ENCODE measurements at places on chromosomes 11 and 22. TPM values are rescaled to one million over a fixed set of nuclear protein-coding genes. Genes with fewer than 3 reads are reported as not detected.

Gene GAL3ST3
- total RNA-seq, result not detected

Gene RAB38
- 24.1 TPM for total RNA-seq

Gene CDCA5
- 3.7 TPM for total RNA-seq

Gene HSPB2
- total RNA-seq, result not detected

Gene FOLR2
- 19.4 TPM for total RNA-seq

Gene DCDC1
- total RNA-seq, result not detected

Gene SMC1B
- not detected for total RNA-seq

Gene IZUMO1R
- not detected for total RNA-seq

Gene FGF4
- total RNA-seq, result not detected

- DNase-seq, result no peak
These were observed 10.7 kb downstream of the PPM1F start for GRCh38 chr22:21941921-21942320.

DNA sequence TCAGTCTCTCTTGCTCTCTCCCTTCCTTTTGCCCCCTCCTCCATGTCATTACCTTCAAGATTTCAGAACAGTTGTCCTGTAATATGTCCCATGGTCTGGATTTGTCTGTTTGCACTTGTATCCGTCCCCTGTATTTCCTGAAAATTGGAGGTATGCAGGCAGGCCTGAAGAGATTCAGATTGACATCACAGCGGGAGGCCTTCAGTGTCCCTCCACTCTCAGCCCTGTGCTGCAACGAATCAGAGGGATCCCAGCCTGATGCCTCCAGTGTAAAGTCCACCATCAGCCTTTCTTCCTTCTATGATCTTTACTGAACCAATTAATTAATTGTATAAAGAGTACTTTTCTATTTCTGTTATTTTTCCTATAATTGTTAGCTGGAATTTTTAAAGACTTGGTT lies 57.3 kb downstream of the ELMOD1 start:
- DNase-seq, result no peak

GRCh38 chr11:13210424-13210823 lies 67.2 kb upstream of the BMAL1 start:
- no peak for DNase-seq

- DNase-seq, result no peak
These were observed 104.7 kb downstream of the TBC1D22A start for GRCh38 chr22:46867106-46867505.

DNA sequence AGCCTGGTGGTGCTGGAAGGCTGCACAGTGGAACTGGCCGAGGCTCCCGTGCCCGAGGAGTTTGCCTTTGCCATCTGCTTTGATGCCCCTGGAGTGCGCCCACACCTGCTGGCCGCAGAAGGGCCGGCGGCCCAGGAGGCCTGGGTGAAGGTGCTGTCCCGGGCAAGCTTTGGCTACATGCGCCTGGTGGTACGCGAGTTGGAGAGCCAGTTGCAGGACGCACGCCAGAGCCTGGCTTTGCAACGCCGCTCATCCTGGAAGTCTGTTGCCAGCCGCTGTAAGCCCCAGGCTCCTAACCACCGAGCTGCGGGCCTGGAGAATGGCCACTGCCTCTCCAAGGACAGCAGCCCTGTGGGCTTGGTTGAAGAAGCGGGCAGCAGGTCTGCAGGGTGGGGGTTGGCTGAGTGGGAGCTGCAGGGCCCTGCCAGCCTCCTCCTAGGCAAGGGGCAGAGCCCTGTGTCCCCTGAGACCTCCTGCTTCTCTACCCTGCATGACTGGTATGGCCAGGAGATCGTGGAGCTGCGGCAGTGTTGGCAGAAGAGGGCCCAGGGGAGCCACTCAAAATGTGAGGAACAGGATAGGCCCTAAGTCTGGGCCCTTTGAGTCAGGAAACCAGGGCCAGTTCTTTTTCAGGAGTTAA lies 1.9 kb upstream of the SMDT1 start:
- no peak for DNase-seq

GRCh38 chr11:125498521-125498920 lies 2.5 kb upstream of the FEZ1 start:
- DNase-seq, result no peak

DNA sequence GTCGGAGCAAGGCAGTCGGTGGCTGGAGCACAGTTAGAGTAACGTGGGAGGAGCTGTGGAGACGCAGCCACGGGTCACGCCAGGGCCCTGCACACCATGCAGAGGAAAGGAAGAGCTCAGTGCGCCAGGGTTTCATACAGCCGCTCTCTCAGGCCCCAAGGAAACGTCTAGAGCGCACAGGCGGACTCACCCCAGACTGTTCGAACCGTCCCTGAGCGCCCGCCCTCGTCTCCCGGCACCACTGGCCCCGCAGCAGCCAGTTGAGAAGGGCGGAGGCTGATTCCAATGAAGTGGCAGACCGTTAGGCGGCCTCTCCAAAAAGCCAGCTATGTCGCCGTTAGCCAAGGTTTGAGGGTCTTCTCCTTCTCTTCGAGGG lies 483 bp upstream of the HYLS1 start:
- DNase-seq, result no peak

DNA sequence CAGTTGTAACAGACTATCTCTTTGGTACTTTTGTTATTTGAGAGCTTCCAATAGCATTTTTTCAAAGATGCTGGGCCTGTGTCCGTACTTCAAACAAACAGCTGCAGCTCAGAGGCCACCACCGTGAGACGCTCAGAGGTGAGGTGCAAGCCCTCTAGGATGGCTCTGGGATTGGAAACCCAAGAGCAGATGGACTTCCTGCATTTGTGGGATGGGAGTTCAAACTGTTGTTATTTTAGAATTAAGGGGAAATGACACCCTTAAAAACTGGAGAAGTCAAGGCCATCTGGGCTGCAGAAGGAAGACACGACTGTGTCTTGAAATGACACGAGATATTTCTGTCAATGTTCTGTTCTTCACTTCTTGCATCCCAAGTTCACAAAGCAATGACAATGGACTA lies 9.2 kb upstream of the IL10RA start:
- DNase-seq, result no peak

DNA sequence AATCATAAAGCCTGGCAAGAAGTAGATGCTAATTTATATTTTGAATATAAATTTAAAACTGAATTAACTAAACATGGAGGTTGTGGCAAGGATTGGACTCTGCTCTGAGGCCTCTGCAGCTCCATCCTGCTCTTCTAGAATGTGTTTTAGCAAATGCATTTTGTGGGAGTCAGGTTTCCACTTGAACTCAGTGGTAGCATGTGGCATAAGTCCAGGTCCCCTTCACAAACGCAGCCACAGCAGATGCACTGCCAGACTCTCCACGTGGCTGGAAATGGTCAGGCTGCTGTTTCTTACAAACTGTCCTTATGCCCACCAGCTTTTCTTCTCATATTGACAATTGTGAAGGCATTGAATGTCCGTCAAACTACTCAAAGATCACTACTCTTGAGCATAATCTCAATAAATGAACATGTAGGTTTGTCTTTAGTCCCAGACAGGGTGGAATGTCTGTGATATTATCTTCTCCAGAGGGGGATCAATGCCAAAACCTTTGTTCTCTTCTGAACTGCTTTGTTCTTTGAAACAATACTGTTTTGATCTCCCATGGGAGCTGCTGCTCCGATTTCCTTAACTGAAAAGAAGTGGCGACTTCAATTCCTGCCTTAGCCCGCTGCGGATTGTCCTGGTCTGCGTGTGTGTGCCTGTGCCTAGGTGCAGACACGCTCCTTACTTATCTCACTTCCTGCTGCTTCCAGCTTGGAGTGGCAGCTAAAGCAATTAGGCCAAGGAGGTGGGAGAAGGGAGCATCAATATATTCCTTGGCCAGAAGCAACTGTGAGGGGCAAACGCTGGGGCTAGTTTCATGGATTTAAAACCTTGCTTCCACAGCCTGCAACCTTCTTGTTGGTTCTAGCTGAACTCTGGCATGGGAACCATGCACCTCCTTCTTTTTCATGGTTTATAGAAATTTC lies 24.2 kb downstream of the EIF4G2 start:
- DNase-seq, result no peak

DNA sequence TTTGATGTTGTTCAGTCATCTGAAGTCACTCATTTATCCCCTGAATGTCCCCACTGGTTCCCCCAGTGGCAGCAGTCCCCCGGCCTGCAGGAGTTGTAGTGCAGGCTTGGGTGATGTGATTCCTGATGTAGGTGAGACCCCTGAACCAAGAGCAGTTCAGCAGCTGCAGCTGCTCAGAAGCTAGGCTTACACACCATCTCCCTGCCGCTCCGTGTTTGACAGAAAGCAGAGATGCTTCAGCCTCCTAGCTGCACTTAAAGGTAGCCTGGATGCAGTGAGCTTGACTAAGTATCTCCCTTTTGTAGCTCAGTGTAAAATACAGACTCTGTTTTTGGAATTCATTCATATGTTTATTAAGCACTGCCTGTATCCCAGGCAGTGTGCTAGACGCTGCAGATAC lies 47.3 kb downstream of the C22orf31 start:
- no peak for DNase-seq

DNA sequence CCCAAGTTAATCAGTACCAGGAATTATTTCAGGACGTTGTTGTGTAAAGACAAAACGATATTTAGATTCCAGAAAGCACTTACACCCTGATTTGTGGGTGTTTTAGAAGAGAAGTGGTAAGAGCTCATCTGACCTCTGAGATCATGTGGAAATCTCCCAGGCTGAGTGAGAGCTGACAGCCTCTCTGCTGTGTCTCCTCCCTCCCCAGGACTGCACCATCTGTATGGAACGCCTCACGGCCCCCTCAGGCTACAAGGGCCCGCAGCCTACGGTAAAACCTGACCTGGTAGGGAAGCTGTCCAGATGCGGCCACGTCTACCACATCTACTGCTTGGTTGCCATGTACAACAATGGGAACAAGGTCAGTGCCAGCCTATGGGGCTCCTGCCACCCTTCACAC lies 20.0 kb downstream of the DTX4 start:
- no peak for DNase-seq

GRCh38 chr11:32259641-32260081 lies 168.8 kb downstream of the RCN1 start:
- DNase-seq, result no peak

DNA sequence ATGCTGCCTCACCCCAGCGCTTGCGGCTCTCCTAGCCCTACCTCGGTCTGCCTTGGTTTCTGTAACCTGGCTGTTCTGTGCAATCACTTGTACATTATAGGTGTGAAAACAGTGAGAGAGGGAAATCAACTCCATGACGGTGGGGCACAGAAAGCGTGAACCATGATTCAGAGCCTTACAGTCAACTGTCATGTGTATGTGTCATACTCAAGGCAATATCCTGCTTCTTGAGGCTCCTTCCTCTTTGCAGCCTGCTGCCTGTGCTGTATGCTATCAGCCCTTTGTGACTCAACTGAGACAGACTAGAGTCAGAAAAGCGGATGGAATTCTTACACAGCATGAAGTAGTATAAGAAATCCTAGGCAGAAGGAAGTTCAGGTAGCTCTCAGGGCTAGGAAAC lies 2.1 kb downstream of the NRIP3 start:
- no peak for DNase-seq

- DNase-seq, result no peak
These were observed 66.2 kb downstream of the TNRC6B start for GRCh38 chr22:40243891-40244290.

- DNase-seq, result no peak
These were observed 38.4 kb upstream of the CLMP start for GRCh38 chr11:123233280-123233974.

GRCh38 chr11:36399236-36399635 lies 103.1 kb downstream of the PRR5L start:
- DNase-seq, result no peak

GRCh38 chr11:13355191-13355590 lies 77.6 kb downstream of the BMAL1 start:
- DNase-seq, result no peak

GRCh38 chr11:12793065-12793464 lies 118.8 kb downstream of the TEAD1 start:
- no peak for DNase-seq

DNA sequence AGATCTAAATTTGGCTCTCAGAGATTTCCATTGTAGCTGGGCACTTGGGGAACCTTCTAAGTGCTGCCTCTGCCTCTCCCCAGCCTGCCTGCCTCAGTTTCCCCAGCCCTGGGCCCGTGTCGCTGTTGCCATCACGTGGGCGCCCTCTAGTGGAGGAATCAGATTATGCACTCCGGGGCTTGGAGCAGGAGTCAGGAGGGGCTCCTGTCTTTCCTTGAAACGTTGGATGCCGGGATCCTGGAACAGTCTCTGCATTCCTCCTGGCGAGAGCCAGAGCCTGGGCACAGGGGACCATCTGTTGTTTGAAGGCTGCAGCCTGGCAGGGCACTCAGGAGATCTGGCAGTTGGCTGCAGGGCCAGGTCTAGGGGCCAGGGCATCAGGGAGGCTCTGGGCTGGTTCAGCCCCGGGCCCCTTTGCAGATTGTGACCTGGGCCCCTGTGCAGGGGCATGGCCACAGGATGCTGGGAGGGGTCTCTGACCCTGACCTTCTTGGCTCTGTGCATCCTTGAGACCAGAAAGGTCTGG lies 71.6 kb downstream of the LRP5 start:
- DNase-seq, result no peak

DNA sequence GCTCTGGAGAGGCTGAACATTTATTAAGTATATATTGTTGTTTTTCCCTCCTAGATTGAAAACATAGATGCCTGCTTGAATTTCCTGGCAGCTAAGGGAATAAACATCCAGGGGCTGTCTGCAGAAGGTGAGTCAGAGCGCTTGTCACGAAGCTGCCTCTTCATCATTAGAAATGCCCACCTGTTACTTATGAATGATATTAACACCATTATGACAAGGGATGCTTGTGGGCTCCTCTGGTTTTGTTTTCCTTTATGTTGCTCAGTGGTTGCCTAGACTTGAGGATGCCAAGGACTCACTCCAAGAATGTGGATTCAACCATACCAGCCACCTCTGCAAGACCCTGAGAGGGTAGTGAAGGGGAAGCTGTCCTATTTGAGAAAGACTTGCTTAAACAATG lies 156.2 kb downstream of the NAV2 start:
- no peak for DNase-seq

- DNase-seq, result no peak
These were observed 1.1 kb downstream of the SCN2B start for GRCh38 chr11:118175031-118175992.

DNA sequence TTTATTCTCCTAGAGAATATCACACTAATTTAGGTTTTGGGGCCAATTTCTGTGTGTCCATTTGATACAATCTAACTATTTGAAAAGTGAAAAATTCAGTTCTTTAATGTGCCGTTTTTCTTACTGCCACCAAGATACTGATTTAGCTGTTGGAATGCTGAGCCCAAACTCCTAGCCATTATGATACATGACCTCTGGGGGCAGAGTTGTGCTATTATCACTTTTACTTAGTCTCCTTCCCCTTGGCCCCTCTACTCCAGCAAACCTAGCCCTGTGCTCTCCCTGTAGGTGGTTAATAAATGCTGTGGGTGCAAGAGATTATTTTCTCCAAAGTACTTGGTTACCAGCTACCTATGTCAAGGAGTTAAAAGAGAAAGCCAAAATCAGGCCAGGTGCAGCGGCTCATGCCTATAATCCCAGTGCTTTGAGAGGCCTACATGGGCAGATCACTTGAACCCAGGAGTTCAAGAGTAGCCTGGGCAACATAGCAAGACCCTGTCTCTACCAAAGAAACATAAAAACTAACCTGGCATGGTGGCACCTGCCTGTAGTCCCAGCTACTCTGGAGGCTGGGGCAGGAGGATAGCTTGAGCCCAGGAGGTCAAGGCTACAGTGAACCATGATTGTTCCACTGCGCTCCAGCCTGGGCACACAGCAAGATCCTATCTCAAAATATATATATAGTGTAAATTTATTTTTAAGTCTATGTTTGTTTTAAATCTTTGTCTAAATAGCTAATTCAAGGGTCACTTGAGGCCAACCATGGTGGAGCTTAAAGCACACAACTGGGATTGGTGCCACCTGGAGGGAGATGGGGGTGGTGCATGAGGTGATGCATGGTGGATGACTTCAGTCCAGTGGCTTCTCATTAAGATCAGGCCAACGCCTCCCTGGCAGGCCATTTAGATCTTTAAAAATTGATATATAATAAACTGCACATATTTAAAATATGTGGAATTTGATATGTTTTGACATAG lies 193.2 kb upstream of the PLET1 start:
- DNase-seq, result no peak

Measured in vagina (tissue), 2 donors.